HS-27A (cell line): ENCODE measurements at places on chromosomes 3 and 15.
A peak's percentile ranks its signal among the peaks of the same experiment; 100 is the strongest.

- DNase-seq: no peak
Measured at GRCh38 chr3:40487172-40487571, 10.2 kb downstream of the ZNF619 start.

- no peak for DNase-seq
Measured at GRCh38 chr3:153625506-153625905, 463.5 kb downstream of the RAP2B start.

DNA sequence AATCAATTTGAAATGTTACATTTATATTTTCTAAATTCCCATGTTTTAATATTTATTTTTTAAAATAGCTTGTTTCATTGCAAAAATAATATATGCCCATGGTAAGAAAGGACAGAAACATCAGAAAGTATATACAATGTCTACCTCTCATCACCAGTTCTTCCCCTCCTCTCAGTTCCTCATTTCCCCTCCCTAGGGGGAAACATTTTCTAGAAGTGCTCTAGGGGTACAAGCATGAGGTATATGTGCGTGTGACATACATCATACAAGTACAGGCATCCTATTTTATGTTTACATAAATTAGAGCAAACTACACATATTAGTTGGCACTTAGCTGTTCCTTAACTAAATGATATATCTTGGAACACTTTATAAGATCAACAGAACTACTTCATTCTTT is 189.3 kb upstream of the VEPH1 start:
- no peak for DNase-seq

- peak; percentile 70 for DNase-seq
Measured at GRCh38 chr3:76367281-76367680, 581.9 kb upstream of the ZNF717 start.

DNA sequence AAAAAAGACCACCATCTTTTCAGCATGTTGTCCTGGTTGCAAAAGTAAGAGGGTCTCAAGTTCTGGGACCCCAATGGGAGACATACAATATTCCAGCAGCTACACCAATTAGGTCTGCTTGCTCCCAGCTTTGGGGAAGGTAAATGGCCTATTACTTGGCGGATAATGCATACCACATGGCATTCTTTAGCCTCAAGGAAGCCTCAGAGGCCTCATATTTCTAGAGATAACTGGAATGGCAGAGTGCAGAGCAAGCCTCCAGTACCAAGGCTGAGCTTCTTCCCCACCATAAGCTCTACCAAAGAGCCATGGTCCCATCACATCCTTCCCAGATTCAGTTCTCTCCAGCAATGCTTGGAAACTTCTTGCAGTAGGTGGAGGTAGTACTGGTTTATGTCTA is 493.8 kb downstream of the SHQ1 start:
- no peak for DNase-seq
